ENCODE measurements at places on chromosomes 13 and 19.

- DNase-seq, result no peak
These were observed 19.8 kb downstream of the LRRC4B start for GRCh38 chr19:50548191-50549058.

DNA sequence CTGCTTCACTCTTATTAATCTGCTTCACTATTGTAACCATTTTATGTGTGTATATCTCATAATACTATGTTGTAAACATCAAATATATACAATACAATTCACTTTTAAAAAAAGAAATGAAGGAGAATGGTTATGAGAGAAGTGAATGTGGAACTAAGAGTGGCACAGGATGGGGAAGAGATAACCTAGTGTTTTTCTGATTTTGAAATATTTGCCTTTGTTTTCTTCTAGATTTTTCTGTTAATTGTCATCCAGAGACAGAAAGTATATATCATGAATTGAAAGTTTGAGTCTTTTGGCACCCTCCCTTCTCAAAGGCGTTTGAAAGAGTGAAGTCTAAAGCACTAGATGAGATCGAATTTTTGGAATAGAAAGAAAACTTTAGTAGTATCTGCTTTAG lies 2.8 kb downstream of the DNAJC3 start:
- DNase-seq, result no peak

GRCh38 chr19:51141181-51141580 lies 920 bp upstream of the SIGLEC7 start:
- no peak for DNase-seq

DNA sequence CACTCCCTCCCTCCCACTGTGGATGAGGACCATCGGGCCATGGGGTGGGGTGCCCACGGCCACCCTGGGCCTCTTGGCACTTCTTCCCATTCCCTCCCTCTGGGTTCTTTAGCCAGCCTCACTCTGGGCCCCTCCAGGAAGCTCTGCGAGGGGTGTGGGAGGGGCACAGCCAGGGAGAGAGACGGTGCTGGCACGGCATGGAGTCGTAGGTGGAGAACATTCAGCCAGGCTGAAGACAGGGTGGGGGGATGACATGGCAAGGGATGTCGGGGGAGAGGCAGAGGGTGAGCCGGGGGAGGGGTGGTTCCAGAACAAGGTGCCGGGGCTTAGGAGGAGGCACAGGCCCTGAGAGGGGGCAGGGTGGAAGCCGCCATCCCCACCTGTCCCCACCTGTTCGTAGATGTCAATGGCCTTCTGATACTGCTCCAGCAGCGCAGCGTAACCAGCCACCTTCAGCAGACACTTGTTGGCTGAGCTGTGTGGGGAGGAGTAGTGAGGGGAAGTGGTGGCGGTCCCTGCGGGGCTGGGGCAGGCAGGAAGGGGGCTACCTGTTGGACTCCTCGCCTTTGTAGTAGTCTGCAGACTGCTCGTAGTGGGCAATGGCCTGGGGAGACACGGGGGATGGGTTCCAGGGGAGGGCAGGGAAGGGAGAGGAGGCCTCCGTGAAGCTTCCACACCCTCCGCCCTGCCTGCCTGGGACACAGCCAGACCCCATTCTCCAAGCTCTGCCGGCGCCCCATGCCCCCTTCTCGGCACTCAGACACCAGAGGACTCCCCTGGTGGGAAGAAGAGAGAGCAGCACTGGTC lies 8.8 kb upstream of the KPTN start:
- no peak for DNase-seq

GRCh38 chr13:104632736-104633135 lies 1566.5 kb upstream of the SLC10A2 start:
- DNase-seq, result no peak

DNA sequence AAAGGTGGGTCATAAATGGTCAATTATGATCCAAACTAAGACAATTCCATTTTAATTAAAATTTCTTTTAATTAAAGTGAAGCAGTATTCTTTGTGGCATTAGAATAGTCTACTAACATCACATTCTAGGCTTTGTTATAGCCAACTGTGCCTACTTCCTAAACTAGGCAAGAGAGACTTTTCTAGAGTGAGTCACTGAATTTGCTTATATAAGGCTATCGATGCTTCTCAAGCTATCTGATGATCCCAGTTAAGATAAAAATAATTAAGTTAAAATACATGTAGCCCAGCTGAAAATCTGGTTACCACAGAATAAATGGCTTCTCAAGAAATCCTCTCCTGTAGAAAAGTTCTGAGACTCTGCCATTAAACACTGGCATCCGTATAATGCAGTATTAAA lies 12.5 kb downstream of the ANKRD10 start:
- no peak for DNase-seq

GRCh38 chr13:97079726-97080125 lies 85.5 kb upstream of the OXGR1 start:
- DNase-seq, result no peak

DNA sequence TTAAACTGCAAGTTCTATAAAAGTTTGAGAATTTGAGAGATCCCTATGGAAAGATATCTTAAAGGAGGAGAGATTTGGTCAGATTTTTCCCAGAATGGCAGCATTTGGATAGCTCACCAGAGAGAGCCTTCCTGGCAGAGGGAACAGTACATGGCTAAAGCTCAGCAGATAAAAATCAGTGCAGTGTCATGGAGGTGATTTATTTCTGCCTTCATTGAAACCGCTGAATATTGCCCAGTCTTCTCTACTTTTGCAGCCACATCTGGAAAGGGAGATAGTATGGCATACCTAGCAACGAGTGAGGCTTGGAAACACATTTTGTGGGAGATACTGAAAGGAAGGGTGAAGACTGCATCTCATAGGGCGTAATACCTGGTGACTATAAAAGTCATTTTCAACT lies 155.2 kb downstream of the RFC3 start:
- DNase-seq, result no peak

DNA sequence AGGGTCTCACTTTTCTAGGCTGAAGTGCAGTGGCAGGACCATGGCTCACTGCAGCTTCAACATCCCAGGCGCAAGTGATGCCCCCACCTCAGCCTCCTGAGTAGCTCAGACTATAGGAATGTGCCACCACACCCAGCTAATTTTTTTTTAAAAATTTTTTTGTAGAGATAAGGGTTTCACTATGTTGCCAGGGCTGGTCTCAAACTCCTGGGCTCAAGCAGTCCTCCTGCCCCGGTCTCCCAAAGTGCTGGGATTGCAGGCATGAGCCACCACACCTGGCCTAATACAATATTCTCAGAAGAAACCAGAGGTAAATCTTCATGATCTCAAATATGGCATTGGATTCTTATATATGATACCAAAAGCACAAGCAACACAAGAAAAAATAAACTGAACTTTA lies 47.7 kb downstream of the FLT1 start:
- DNase-seq, result no peak

GRCh38 chr13:108496362-108497210 lies 132.8 kb upstream of the MYO16 start:
- DNase-seq, result no peak
